ENCODE measurements at places on chromosomes 4 and X.

- peak; percentile 76 for DNase-seq
These were observed at the start of gene CD38 for GRCh38 chr4:15778289-15779241. TSS of gene CD38 (plus strand) at chr4:15778328. CDS start at chr4:15778415, 87 bp downstream.

GRCh38 chr4:113141901-113142346 lies 92.5 kb downstream of the ANK2 start:
- no peak for DNase-seq

DNA sequence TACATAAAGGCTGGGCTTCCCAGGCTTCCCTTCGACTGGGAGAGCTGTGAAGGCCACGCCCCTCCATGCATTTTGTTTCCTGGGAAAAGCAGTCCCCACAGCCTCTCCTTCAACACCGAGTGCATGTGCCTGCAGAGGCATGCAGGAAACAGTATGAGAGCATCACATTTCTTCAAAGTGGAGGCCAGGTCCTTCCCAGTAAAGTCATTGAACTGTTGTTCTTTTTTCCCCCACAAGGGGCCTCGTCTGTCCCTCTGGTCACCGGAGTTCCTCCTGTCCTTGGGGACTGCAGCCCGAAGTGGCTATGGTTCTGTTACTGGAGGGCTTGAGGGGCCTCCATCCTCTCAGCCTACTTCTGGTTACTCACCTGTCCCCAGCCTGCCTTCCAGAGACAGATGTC lies 56.0 kb downstream of the RAI2 start:
- no peak for DNase-seq

DNA sequence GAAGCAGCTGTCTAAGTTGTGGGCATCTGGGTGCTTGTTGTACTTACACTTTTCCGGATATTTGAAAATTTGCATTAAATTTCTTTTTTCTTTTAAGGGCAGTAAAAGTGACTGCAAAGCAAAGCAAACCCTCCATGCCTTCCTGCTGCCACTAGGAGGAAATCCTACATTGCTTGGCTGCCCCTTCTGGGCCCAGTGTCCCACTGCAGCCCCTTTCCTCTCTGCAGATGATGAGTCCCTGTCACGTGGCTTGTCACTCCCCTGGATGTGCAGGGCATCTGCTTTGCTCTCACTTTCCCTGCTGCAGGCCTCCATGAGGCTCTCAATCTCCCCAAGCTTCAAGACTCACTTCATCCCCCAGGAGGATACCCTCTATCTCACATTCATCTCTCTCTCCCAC lies 12.7 kb downstream of the TSR2 start:
- peak; percentile 25 for DNase-seq

GRCh38 chrX:109926743-109927662 lies 75.9 kb upstream of the TMEM164 start:
- DNase-seq, result peak; percentile 88

Data from hematopoietic multipotent progenitor cell treated with erythropoietin and hydrocortisone succinate and interleukin-3 and kit ligand, for 6 days (in vitro differentiated cells).